ENCODE measurements at places on chromosomes 11 and 22.

GRCh38 chr22:22394591-22394990, 114.0 kb downstream of the ZNF280B start:
- no peak for DNase-seq

DNA sequence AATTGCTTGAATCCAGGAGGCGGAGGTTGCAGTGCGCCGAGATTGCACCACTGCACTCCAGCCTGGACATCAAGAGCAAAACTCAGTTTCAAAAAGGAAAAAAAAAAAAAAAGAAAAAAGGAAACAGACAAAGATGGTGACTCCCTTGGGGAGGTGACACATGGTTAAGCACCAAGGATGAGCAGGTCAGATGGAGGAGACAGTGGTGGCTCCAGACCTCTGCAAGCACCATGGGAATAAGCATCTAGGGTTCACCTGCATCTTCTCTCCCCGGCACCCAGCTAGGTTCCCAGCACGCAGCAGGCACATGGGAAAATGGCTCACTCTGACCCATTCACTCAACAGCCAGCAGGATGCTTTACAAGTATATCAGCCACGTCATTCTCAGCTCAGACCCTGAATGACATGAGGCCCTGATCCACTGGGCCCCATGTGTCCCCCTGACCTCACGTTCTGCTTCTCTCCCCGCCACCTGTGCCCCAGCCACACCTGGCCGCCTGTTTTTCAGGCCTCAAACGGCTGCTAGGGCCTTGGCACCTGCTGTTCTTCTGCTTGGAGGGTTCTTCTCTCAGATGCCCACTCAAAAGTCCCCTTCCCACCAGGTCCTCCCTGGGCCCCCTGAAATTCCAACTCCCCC, 24.2 kb downstream of the A4GALT start:
- DNase-seq, result no peak

- DNase-seq, result no peak
Observed at GRCh38 chr11:14270690-14271542, 88.1 kb downstream of the RRAS2 start.

DNA sequence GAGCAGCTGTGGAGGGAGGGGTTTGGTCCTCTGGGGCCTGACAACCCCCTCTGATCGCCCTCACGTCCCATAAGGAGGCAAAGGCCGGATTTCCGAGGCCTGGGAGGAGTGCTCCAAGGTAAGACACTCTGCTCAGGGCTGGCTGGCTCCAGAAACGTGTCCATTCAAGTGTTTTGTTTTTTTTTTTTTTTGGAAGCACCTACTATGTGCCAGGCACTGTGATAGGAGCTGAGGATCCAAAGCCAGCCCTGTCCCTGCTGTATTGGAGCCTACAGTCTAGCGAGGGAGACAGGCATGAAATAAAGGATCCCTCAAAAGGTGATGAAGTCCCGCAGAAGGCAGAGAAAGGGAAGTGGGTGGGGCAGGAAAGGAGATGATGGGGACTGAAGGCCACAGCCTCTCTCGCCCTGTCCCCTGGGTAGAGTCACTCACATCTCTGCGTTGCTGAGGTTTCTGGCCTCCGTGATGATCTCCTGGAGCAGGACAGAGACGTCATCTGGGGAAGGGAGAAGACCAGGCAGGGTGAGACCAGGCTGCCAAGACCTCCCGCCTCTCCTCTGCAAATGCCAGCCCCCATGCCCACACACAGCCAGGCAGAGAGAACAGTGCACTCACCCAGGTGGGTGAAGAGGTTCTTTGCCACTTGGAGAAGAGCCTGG, 89.2 kb downstream of the PDE2A start:
- no peak for DNase-seq

GRCh38 chr11:66070604-66071380, 720 bp downstream of the PACS1 start:
- no peak for DNase-seq

DNA sequence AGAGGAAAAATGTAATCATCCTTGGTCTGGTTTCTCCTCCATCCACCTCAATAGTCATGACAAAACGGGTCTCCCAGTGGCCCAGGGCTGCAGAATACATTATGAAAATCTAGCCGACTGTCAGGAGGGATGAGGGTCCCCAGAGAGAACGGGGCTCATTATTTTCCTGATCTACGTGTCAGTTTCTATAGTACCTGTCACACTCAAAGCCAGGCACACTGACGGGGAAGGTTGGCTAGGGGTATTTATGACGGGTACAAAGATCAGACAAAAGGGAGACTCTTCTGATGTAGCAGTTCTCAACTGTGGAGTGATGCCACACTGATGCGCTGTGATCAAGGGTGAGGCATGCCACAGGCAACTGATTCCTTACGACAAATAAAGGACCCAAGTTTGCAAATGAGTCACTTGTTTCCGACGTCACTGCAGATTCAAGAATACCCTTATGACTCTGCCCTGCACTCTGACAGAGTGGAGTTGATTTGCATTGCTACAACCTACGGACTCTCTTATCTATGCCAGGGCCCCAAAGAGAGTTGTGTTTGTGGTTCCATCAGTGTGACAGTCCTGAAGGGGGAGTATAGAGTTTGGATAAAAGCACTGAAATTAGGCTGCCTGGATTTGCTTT, 188.2 kb upstream of the TBCEL start:
- DNase-seq, result peak; percentile 60

Measured in stimulated activated effector memory CD8-positive, alpha-beta T cell treated with anti-CD3 and anti-CD28 coated beads, Interleukin-12 subunit alpha, Interleukin-12 subunit beta, amount 100 ng/mL, for 72 hours (primary cell).